ENCODE measurements at places on chromosomes 1 and 21.

GRCh38 chr1:160117709-160118183, 2.2 kb downstream of the ATP1A2 start:
- DNase-seq, result no peak

DNA sequence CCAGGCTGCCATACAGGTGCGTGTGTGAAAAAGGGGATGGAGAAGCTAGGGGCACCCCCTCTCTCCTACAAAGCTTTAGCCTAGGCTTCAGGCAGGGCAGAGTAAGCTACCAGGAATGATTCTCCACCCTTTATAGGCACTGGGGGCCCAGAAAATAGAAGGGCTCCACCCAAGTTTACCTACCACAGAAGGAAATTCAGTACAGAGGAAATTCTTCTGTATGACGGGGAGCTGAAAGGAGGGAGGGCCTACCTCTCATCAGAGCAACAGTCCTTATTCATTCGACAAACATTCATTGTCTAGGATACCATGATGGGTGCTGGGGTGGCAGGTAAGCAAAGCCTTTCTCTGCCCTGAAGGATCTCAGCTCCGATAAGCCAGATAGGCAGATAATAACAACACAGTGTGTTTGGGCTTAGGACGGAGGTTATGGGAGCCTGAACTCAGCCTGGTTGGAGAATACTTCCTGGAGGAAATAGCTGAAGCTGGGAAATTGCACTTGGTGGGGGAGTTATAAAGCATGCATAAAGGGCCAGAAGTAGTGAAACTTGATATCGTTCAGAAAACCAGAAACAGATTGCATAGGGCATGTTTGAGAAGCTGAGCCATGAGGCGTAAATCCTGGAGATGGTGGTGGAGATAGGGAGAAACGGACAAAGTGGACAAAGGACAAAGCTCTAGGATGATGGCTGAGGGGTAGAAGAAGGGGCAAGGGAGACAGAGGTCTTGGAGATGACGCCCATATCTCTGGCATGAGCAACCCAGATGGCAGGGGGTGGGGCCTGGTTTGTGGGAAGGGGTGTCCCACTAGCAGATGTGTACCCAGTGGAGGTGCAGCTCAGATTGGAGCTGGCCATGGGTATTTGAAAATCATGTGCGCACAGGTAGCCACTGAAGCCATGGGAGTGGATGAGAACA, 5.3 kb upstream of the P3R3URF start:
- DNase-seq, result no peak

DNA sequence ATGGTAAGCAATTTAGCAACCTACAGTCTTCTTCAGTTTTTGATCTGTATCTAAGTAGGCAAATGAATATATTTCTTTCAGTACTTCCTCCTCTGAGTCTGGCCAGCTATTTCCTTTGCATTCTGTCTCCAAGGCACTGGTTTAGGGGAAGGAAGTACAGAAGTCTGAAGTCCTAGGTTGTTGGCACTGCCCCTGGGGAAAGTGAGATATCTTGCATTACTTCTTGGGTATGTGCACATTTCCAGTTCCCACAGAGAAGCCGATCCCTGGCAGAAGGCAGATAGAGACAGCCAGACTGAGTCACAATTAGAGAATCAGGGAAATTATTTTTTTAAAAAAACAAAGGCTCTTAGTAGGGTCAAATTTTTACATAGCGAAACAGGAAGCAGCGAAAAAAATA, 98.8 kb downstream of the RASAL2 start:
- no peak for DNase-seq

- DNase-seq, result no peak
These were observed 19.3 kb downstream of the TRMT13 start for GRCh38 chr1:100152271-100152670.

GRCh38 chr1:113895961-113896360, 8.6 kb upstream of the BCL2L15 start:
- DNase-seq, result no peak

DNA sequence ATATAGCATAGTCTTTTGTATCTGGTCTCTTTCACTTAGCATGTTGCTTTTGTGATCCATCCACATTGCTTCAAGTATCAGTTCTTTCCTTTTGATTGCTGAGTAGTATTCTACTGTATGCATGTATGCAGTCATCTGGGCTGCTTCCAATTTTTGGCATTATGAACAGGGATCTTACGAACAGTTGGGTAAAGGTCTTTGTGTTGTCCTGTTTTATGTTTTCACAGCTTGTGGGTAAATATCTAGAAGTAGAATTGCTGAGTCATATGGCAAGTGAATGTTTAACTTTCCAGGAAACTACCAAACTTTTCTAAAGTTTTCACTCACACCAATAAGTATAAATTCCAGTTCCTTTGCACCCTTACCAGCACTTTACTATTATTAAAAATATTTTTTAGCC, 60.9 kb downstream of the LHX4 start:
- no peak for DNase-seq

- no peak for DNase-seq
These were observed 18.6 kb downstream of the FAM151A start for GRCh38 chr1:54604572-54605370.

GRCh38 chr1:40844887-40845878, 17.0 kb downstream of the CITED4 start:
- DNase-seq, result no peak

DNA sequence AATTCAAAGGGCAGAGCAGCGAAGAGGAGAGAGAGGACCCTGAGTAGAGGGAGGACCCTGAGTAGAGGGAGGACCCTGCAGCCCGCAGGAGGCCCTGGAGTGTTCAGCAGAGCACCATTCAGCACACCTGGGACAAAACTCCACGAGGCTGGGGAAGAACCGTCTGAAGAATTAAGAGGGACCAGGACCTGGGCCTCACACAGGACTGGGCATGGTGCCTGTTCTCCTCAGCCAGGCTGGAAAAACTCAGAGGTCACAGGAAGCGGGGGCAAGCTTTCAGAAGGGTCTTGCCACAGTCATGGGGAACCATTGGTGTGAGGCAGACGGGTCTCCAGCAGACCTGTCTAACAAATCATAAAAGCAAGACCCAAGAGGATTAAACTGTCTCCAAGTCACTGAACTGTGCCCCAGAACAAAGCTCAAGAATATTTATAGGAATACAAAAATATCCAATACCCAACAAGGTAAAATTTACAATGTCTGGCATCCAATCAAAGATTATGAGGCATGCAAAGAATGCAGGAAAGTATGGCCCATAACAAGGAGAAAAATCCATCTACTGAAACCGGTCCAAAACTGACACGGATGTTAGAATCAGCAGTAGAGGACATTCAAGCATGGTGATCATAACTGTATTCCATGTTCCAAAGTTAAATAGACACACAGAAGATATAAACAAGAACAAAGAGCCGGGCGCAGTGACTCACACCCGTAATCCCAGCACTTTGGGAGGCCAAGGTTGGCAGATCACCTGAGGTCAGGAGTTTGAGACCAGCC, 30.6 kb downstream of the MORN1 start:
- DNase-seq, result no peak

GRCh38 chr1:19240673-19241538, 10.4 kb downstream of the EMC1 start:
- peak; percentile 23 for DNase-seq

GRCh38 chr1:197783510-197783948, 8.2 kb upstream of the DENND1B start:
- DNase-seq, result no peak

All from stimulated activated CD4-positive, alpha-beta T cell treated with anti-CD3 and anti-CD28 coated beads, Interleukin-1b, Interleukin-23, amount 100 ng/mL, for 1 hour (primary cell).